Right ventricle myocardium superior (tissue), 1 donor: ENCODE measurements at places on chromosomes 4 and X. TPM values are rescaled to one million over a fixed set of nuclear protein-coding genes. Genes with fewer than 3 reads are reported as not detected.

GLRA2 gene
- total RNA-seq = not detected

PKD2 gene
- 11.6 TPM for total RNA-seq

DNA sequence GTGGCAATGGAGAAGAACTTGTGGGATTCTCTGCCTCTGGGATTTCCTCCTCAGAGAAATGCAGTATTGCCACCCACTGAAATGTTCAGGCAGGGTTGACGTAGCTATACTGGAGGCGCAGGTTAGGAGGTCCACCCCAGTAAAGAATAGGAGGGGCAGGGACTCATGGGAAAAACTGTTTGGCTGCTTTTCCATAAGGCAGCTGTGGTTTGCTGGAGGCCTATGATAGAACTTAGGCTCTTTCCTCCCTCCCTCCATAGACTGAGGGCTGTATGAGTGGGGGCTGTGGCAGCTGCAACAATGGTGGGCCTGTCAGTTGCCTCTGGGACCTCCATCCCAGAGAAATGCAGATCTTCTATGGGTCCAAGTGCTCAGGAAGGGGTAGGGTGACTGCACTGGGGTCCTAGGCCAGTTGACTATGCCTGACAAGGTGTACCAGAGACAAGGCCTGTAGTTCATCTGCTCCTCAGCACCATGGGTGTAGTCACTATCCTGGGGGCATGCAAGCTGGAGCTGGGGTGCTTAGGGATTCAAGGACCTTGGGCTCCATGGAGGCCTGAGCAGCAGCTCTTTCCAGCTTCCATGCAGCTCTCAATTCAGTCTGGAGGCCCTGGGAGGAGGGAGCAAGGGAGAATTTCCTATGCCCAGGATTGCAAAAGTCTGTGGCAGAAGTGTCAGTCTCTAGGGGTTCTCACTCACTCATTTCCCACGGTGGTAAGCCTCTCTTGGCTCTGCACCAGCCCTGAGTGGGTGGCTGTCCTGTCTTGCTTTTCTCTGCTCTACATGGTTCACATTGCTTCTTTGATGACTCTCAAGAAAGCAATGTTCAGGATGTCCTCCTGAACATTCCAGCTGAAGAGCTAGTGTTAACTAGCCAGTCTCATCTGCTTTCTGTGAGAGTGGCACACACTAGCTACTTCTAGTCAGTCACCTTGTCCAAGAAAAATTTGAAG, 353.0 kb downstream of the IDS start:
- no peak for DNase-seq

- peak; percentile 38 for DNase-seq
Observed at GRCh38 chr4:1728061-1728980, 7.0 kb downstream of the TACC3 start.
